ENCODE measurements at places on chromosomes 4 and X.

DNA sequence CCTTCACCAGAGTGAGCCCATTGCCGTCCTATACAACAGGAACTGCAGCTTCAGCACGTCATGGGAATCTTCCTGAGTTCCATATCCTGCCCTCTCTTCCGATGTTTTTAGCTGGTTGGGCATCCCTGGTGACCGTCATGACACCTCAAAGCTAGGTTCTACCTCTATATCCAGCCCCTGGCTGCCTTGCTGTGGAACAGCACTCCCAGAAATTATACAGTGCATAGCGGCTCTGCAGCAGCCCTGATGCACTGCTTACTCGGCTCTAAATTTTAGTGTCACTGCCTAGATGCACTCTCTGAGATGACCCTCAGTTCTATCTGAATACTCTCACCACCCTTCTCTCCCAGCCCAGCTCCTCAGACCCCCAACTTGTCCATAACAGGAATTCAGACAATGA is 44.3 kb downstream of the ARHGEF38 start:
- no peak for DNase-seq

DNA sequence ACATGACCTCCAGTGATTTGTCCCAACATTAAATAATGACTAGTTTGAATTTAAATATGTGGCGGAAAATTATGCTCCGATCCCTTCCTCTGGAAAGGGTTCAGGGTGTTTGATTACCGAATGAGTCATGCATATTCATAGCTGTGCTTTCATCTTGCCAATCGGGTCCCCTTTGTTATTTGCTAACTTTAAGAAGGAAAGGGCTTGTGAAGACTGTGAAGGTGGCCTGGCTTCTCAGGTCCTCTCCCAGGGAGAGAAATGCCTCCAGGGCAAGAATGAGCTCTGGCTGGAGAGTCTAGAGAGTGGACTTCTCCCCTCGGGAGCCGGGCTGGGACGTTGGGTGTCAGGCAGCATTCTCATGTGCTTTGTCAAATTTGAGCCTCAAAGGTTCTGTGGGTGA is 155.5 kb upstream of the PSAPL1 start:
- DNase-seq = no peak

GRCh38 chr4:2934077-2934812 is 29.0 kb downstream of the NOP14 start:
- peak; percentile 51 for DNase-seq

DNA sequence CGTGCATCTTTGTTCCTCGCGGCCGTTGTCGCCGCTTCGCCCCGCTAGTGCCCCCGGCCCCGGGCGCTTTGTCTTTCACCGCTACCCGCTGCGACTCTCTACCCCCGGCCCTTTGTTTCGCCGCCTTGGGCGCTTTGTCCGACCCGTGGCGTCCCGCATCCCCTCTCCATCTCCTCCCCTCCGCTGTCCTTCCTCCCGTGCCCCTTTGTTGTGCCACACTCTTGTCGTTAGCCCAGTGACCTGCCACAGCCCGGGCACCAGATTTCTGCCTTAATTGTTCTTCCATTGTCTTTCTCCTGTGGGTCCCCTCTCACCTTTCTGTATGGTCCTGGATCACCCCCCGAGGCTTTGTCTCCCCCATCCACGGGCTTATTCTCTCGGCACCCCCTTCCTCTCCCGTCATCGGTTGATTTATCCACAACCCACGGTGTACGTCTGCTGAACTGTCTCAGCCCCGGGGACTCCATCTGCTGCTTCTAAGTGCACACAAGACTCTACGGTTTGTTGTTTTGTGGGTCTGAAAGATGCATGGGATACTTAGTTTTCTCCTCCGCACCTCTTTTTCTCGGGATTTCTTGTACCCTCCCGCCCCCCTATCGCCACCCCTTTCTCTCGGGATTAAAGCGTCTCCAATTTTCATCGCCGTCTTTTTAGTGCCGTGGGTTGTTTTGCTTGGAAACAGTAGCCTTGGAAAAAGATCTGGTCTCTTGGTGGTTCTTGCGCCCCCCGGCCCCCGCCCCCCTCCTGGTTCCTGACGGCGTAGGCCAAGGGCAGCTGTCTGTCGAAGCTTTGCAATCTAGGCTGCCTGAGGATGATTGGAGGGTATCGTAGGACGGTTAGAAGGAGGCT is 783 bp downstream of the RBPJ start:
- DNase-seq = peak; percentile 43

DNA sequence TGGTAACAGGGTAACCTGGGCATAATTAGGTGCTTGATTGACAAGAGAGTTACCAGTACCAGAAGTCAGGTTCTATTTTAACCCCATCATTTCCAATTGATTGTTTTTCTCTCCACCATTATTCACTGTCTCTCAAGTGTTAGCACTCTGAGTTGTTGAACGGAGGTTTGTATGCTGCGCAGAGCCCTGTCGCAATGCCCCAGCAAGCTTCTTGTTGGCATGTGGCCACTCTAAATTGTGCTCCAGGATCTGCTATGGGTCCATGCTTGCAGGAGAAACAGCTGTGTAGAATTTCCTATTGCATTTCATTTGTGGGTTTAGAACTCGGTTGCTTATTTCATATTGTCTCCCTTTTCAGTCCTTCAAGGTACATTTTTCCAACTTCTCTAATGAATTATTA is 98.2 kb downstream of the KLHL8 start:
- no peak for DNase-seq

DNA sequence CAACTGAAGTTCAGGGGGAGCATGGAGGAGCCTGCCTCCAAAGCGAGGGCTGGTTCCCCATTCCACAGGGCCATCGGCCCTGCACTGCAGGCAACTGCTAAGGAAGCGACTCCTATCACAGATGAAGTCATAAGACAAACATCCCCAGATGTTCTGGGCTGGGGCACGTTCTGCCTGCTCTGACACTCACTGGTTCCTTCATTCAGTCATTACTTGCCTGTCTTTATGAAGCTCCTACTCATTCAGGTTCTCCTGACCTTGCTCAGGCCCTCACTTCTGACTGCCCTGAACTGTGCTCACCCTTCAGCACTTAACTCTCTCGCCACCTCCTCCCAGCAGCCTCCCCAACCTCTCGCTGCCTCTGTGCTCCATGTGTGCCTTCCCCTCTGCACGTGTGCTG is 2.5 kb upstream of the SLC2A9 start:
- DNase-seq = no peak

GRCh38 chr4:143626134-143626911 is 74.2 kb downstream of the FREM3 start:
- DNase-seq = no peak

DNA sequence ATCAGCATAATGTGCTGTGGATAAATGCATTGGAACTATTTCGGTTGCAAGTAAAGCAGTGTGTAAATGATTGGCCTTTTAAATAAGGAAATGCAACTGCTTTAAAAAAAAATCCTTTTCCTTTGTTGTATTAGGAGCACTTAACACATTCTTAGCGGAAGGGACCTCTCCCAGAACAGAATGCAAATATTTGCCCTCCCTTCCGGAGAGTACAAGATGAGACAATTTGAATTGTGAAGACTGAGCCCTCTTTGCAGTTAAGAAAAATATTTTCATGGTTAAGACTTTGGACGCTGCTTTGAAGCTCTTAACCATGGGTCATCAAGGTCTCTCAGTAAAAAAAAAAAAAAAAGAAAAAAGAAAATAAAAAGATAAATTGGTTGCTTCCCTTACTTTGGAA is 9.5 kb upstream of the NOX1 start:
- DNase-seq = no peak

- DNase-seq = no peak
Measured at GRCh38 chrX:153560466-153560865, 38.5 kb downstream of the CCNQ start.

DNA sequence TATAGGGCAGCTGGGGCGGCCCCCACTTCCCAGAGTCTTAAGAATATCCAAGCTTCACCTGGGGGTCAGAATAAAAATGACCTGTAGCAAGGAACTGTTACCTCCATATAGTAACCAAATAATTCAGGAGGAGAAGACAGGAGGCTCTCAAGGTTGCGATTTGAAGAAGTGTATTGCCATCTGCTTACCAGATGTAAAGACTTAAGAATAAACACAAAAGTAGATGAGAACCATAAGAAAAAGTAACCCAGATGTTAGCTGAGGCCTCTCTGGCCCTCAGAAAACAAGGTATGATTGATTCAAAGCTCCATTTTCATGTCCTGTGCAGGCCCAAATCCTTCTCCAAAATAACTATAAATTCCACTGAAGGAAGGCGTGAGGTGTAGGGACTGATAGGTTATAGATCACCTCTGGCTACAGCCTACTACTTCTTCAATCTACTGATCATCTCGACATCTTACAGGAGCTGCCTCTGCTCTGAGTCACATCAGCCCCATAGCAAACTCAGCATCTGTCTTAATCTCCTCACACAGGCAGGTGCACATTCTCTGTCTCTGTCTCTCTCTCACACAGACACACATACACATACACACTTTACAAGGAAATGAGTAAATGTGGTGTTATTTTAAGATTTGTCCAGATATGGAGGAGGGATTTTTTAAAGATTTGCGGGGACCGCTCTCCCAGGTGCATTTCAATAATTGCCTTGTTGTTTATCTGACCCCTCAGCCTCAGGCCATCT is 193.9 kb upstream of the EDNRA start:
- DNase-seq = no peak

DNA sequence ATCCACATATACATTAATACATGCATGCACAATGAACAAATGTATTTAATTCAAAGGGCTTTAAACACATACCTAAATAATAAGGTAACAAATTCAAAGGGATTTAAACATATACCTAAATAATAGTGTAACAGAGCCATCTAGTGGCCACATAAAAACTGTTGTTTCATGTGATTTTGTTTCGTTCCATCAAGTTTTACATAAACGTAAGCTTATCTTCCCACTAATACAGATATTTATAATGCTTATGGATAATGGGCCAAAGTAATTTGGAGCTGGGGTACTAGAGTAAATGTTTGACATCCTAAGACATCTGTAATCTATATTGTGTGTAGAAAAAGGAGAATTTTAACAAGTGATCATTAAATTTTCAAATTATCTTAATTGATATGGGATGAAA is 82.3 kb downstream of the PRSS12 start:
- no peak for DNase-seq

- DNase-seq = no peak
Measured at GRCh38 chr4:877502-877901, 51.6 kb upstream of the CPLX1 start.

GRCh38 chr4:89723096-89723495 is 113.9 kb downstream of the SNCA start:
- DNase-seq = no peak

- no peak for DNase-seq
Measured at GRCh38 chr4:174318829-174319764, 35.4 kb downstream of the CEP44 start.

Measured in activated naive CD4-positive, alpha-beta T cell treated with anti-CD3 and anti-CD28 coated beads, Interleukin-2, amount 50 U/mL, for 16 hours (primary cell).